ENCODE measurements at places on chromosomes 5 and 9. TPM values are rescaled to one million over a fixed set of nuclear protein-coding genes. Genes with fewer than 3 reads are reported as not detected.
A peak's percentile ranks its signal among the peaks of the same experiment; 100 is the strongest.

- DNase-seq: no peak
Observed at GRCh38 chr5:121031491-121031890, 567.4 kb downstream of the PRR16 start.

The NRG2 gene
- total RNA-seq: 5.1 TPM

- DNase-seq: peak; percentile 75
Observed at GRCh38 chr5:58922461-58923171, 339.7 kb downstream of the RAB3C start.

DNA sequence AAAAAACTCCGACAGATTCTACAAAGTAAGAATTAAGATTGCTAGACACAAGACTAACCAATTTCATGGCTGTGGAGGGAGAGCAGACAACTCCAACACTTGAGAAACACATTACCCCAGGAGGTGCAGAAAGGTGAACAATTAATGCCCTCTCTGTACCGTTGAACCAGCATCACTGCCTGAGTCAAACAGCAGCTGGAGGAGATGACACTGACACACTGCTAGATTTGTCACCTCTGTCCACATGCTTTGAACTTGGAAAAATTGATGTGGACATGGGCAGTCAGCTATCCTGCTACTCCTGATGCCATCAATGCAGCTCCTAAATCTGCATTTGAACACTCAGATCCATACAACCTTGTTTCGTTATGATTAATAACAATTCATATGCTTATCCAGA, 51.7 kb downstream of the GPBP1 start:
- no peak for DNase-seq

- DNase-seq: peak; percentile 86
Observed at GRCh38 chr9:119968836-119969707, 599.8 kb upstream of the BRINP1 start.

The NMUR2 gene
- not detected for total RNA-seq

DNA sequence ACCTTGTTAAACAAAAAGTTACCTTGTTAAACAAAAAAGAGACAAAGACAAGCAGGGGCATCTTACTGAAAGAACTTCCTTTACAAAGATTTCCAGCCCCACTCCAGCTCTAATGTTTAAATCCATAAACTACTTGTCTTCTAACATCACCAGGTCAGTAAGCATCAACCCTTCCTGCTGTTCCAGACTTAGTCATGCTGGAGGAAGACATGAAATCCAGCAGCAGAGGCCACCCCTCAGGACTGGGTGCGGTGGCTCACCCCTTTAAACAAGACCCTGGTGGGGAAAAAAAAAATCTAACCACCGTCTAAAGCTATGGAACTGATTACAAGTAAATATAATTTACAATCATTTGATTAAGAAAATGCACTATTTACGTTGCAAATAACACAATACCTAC, 9.1 kb downstream of the PDCL start:
- no peak for DNase-seq

The HTR4 gene
- total RNA-seq: 0.54 TPM

The GDNF gene
- not detected for total RNA-seq

DNA sequence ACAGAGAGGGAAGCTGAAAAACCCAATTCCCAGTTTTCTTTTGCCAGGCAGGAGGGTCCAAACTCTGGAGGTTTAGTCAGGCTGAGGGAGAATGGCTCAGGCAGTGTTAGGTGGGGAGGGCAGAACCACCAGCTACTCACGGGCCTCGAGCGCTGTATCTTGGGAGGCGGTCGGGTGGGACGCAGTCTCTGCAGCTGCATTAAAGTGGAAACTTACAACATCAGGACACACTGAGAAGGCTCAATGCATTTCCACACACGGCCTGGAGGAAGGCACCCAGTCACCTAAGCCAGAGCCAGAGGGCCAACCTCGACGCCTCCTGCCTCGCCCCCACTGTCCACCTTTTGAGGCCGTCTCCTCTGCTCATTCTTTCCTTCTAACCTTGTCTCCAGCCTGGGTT, 55.6 kb downstream of the CRB2 start:
- DNase-seq: no peak

Measured in cerebellum (tissue), 4 donors.